ENCODE measurements at places on chromosomes 11 and 22.
A peak's percentile ranks its signal among the peaks of the same experiment; 100 is the strongest.

DNA sequence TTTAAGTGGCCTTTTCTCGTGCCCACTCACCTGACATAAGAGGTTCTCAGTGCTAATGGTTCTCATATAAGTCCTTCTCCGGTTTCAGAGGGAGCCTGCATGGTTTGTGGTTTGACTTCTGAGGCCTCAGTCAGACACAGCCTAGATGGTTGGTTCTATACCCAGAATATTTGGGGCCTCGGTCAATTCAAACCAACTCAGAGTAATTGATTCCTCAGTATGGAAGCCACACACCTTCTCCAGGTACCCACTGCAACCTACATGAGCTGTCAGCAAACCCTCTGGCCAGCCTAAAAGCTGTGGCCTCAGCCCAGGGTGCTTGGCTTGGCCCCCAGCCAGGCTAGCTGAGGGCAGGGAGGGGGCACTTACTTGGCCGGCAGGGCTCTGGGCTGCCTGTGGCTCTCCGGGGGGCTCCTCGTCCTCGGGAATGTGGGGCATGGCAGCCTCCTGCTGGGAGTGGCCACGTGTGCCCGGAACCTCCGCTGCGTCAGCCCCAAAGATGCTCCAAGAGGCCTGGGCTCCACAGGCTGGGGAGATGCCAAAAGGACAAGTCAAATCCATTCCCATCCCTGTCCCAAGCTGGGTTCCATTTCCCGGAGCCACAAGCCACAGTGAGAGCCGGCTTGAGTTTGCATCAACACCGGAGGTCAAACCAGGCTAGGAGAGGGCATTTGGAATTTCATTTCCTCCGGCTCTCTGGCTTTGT is 41.7 kb downstream of the IRAG1 start:
- no peak for DNase-seq

DNA sequence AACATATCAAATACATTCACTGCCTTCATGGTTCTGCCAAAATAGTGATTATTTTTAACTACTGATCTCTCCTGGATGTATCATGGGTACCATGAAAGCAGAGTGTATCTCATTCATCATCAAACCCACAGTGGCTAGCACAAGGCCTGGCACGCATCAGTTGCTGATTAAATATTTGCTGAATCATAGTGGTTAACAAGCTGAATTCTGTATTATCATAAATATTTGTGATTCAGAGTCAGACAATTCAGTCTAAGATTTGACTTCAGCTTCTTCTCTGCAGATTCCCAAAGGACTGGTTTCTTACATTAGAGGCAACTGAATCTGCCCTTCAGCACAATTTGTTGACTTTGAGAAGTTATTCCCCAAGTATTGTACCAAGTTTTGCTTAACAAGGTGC is 715.8 kb upstream of the LRRC4C start:
- no peak for DNase-seq

DNA sequence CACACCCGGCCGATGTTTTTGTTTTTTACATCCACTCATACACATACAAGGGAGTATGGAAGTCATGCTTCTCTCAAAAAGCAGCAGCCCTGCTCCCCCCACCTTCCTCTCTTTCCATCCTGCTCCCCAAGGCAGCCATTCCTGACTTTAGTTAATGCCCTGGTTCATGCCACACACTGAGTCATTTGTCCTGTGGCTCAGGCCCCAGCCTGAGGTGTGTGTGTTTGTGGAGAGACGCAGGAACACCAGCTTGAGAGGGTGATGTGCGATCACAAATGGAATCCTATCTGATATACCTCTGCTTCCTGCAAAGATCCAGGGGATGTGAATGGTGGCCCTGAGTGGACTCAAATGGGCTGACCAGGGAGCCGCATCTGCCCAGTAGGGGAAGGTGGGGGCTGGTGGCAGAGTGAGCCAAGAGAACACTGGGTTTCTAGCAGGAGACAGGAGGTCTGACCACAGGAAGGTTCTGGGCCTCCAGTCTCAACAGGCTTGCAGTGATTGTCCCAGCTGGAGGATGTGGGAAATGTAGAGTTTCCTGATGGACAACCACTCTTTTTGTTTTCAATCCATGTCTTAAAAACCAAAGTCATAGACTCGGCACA is 86.7 kb downstream of the OSBP2 start:
- DNase-seq = no peak

DNA sequence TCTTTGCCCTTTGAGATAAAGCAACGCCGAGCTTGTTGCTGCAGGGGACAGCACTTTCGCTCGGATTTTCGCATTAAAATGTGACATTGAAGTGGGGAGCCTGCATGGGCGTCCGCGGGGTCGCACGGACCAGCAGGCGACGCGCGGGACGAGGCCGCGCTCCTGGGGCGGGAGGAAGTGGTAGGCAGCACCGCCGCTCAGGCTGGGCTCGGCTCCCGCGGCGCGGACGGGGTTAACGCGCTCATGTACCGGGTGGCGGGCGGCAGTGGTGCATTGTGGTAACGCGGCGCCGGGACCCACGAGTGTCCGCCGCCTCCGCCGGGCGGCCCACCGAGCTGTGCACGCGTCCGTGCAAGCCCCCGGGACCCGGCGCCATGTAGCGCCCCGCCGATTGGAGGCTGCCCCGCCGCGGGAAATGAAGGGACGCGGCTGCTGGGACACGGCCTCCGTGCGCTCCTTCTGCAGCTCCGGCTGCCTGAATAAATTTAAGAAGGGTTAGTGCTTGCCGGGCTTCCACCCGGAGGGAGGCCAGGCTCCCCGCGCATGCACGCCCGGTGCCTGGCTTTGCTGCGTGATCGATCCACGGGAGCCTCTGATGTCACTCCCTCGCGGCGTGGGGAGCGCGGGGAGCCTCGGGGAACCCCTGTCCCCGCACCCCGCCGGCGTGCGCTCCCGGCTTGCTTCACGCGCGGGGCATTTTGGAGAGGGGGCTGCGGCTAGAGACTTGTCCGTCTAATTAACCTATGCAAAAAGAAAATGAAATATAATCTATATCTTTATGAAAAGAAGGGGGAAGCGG is 127.7 kb downstream of the OSBP2 start:
- no peak for DNase-seq

DNA sequence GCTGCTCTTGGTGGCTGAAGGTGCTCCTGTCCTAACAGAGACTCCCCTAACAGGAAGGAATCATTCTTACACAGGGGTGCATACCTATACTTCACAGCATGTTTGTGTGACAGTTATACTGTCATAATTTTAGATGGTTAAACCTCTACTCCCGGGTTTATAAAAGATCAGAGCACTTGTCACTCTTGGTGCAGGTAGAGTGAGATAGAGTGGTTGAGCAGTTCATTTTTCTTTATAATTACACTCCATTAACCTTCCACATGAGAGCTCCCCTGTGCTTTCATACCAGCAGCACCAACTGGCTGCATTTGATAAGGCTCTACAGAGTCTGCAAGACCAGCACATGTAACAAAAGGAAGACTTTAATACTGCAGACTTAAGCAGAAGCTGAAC is 72.9 kb downstream of the LARGE2 start:
- no peak for DNase-seq

- DNase-seq = peak; percentile 25
These were observed at the start of gene NPTXR for GRCh38 chr22:38843657-38844314. Gene NPTXR (minus strand): TSS chr22:38844028.

DNA sequence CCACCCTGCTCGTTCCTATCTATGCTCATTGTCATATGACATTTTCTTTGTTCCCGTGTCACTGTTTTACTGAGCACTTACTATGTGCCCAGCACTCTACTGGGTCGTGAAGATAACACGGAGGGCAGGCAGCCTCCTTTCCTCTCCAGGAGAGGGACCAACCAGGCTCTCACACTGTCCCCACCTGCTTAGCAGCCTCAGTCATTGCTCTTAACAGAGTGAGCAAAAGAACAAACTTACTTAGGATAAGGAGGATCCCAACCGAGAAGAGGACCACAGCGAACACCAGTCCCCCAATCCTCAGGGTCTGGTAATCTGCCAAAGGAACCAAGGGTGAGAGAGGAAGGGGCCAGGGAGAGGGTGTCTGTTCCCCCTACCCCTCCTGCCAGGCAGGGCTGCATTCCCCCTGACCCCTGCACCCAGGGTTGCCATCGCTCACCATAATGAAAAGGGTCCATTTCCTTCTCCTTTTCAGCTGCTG is 17.0 kb upstream of the FXYD2 start:
- no peak for DNase-seq

DNA sequence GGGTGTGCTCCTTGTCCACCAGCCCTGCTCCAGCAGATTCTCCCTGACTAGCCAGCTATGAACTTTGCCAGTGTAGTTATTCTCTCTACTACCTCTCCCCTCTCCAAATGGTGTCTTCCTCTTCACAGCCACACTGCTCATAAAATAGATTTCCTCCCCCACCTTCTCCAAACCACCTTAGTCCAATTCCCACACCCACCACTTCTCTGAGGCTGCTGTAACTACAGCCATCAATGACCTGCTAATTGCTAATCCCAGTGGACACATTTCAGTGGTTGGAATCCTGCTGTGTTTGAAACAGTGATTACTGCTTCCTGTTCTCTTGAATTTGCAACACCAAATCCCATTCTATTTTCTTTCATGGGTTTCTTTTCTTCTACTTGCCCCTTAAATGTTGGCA is 23.4 kb downstream of the SYT9 start:
- DNase-seq = no peak

DNA sequence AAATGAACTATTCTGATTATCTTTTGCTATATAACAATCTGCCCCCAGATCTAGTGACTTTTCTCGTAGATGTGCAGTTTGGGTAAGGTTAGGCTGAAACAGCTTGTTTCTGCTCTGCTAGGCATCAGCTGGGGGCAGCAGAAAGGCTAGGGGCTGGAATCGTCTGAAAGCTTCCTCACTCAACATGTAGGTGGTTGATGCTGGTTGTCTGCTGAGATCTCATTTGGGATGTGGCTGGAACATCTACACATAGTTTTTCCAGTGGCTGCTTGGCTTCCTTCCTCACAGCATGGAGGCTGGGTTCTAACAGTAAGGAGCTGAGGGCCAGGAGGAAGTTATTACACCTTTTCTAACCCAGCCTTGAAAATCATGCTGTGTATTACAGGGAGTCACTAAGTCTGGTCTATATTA is 30.2 kb downstream of the USP47 start:
- no peak for DNase-seq

GRCh38 chr22:48757985-48758561 is 1069.6 kb downstream of the BRD1 start:
- no peak for DNase-seq

DNA sequence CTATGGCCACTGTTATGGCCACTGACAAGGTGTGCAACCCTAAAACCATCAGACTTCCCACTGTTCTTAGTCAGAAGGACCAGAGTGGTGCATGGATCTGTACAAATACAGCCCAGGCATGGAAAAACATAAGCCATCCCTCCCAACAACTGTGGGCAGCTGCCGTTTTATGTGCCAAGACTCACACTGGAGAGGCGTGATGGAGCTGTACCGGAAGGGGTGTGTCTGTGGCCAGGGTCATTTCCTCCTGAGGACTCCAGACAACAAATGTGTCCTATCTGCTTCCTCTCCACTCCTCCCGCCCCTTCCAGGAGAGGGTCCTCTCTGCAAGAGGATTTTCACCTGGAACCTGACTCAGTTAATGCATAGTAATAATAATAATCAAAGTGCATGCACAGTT is 29.5 kb downstream of the KCNJ1 start:
- DNase-seq = no peak

DNA sequence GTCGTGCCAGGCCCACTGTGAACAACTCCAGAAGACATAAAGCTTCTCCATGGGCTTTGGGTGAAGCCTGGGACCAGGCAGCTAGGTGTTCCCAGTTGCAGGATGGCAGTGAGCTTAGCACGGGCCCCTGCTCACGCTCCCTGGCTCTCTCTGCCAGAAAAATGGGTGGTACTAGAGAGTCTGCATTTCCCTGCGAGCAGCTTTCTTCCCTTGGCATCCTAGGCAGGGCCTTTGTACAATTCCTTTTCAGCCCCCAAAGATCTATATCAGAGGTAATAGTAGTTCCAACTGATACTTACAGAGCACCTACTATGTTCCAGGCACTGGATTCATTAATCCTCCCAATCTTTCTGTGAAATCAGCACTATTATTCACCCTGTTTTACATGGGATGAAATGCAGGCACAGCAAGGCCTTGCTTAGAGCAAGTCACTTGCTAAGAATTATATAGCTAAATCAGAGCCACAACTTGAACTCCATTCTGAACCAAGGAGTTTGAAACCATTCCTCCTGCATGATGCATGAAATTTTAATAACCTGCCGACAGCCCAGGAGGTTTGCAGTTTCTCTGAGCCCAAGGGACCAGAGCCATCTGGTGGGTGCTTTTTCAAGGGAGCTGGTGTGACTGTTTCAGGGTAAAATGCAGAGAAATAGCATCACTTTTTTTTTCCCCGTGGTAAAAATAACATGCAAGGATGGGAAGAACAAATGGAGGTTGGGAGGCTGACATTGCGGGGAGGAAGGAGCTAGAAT is 22.7 kb downstream of the NAV2 start:
- DNase-seq = no peak

GRCh38 chr22:39351689-39352214 is 2.0 kb downstream of the SYNGR1 start:
- no peak for DNase-seq

GRCh38 chr22:33766091-33766490 is 154.2 kb downstream of the LARGE1 start:
- DNase-seq = no peak

DNA sequence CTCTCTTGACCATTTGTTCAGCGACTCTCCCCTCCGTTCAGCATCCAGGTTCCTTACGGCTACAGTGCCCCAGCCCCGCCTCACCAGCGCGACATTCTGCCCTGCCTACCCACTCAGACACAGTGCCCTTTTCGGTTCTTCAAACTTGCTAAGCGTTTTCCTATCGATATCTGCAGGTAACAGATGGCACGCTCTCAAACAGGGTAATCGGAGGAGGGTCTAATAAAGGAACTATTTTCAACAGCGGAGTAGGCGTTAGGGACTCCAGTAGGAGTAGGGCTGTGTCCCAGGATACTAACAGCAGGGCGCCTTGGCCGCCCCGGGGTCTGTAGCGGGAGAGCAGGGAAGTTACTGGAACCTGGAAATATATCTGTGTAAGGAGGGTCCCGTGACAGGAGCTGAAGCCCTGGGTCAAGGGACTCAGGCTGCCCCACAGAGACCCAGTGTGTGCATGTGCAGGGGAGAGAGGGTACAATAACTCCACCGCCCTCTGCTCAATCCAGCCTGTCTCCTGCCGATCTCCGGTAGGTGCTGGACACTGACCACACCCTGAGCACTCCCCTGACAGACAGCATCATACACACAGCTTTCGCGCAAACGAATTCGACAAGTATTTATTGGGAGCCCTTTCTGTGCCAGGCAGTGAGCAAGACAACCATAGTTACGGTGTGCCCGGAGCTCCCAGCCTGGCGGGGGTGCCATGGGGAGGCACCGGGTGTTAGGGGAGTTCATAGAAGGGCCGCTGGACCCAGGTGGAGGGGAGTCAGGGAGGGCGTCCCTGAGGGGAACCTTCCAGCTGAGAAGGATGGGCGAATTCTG is 2.1 kb downstream of the KLHL35 start:
- no peak for DNase-seq

GRCh38 chr11:82720267-82721065 is 13.2 kb downstream of the FAM181B start:
- DNase-seq = no peak

DNA sequence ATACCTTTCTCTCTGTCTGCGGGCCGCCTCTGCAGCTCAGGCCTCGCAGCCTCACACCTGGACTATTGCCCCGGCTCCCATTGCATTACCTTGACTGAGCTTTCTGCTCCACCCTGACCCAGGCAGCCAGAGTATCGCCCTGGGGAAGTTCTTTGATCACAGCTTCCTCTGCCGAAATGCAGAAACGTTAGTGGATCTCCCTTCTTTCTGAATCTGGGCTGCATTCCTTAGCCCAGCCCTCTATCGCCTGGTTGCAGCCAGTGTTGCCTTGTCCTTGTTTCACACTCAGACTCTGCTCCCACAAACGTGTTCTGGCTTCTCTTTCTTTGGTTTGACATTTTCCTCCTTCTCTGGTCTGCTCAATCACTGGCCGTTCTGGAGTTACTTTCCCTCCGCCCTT is 195.7 kb downstream of the ADAMTS15 start:
- no peak for DNase-seq
